ENCODE measurements at places on chromosomes 16 and 17.
A peak's percentile ranks its signal among the peaks of the same experiment; 100 is the strongest.

- DNase-seq = peak; percentile 21
Measured at GRCh38 chr17:59266745-59267144, 46.4 kb downstream of the GDPD1 start.

DNA sequence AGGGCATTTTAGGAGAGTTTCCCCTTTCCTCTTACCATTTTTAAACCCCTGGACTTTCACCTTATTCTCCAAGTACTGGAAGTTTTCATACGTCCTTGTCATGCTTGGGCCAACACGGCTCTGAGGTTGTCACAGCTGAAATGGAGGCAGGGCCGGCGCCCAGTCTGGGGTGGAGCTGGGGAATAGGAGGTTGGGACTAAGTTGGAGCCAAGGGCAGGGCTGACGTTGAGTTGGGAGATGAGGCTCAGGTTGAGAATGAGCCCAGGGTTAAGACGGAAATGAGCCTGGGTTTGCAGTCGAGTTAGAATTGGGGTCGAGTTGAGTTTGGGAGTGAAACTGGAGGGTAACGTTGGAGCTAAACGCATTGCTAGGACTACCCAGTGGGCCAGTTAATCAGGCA is 1.3 kb downstream of the CLEC10A start:
- no peak for DNase-seq

DNA sequence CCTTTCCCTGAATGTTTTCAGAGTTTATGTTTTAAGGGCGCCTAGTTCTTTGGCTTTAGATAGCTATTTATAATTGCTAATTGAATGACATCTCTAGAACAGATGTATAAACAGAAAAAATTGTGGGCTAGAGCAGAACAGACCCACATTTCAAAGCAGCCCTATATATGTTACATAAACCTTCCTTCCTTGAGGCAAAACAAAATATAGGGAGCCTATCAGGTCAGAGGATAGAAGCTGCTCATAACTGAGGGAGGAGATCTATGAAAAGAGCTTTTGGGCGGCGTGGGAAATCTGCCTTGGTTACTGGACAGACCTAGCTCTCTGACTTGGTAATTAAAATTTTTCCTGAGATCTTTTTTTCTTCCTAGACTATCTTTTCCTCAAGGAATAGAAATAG is 68.4 kb downstream of the SPAG9 start:
- DNase-seq = peak; percentile 60

- no peak for DNase-seq
Measured at GRCh38 chr17:33109336-33110072, 117.9 kb downstream of the SPACA3 start.

DNA sequence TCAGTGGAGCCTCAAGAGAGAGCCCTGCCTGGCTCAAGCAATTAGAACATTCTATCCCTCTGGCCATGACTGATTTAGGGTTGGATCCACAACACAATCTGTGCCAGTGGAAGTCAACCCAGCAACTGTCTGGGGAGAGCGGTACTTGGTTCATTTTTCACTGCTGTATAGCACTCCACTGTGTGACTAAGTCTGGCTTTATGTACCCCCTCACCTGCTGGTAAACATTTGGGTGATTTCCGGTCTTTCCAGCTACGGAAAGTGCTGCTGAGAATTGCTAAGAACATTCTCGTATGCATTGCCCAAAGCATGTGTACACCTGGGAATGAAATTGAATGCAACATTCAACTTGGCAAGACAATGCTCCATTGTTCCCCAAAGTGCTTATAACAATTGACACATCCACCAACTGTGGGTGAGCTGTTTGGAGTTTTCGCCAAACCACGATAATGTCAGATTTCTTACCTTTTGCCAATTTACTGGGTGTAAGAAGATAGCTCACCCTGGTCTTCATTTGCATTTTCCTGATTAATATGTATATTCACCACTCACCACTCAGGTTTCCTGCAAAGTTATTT is 63.5 kb upstream of the MED9 start:
- DNase-seq = no peak

DNA sequence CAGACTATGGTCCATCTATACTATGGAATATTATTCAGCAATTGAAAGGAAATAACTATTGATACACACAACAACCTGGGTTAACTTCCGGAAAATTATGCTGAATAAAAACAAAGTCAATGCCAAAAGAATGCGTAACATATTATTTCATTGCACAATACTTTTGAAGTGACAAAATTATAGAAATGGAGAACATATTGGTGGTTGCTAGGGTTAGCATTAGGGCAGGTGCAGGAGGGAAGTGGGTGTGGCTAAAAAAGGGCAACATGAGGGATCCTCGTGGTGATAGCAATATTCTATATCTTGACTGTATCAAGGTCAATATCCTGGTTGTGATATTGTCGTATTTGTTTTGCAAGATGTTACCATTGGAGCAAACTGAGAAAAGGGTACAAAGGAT is 34.9 kb downstream of the PIK3R5 start:
- no peak for DNase-seq

- DNase-seq = no peak
Measured at GRCh38 chr17:77233635-77234334, 93.0 kb downstream of the SEC14L1 start.

GRCh38 chr17:39069114-39069756 is 82.2 kb downstream of the PLXDC1 start:
- peak; percentile 21 for DNase-seq

DNA sequence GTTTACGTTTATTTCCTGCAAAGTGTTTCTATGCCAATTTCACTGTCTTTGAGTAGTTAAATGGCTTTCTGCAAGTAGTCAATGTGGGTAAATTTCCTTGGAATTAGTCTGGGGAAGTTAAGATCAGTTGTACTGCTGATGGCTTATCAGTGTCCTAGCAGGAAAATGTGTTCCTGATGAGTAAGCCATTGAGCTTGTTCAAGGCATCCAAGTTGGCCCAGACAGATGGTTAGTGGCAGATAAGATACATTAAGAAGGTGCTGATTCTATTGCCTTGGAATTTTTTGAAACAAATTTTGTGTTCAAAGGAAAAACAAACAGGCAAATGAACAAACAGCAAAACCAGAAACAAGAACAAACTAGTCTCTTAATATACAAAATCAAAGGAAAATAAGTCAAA is 258.4 kb downstream of the MAP2K6 start:
- no peak for DNase-seq

DNA sequence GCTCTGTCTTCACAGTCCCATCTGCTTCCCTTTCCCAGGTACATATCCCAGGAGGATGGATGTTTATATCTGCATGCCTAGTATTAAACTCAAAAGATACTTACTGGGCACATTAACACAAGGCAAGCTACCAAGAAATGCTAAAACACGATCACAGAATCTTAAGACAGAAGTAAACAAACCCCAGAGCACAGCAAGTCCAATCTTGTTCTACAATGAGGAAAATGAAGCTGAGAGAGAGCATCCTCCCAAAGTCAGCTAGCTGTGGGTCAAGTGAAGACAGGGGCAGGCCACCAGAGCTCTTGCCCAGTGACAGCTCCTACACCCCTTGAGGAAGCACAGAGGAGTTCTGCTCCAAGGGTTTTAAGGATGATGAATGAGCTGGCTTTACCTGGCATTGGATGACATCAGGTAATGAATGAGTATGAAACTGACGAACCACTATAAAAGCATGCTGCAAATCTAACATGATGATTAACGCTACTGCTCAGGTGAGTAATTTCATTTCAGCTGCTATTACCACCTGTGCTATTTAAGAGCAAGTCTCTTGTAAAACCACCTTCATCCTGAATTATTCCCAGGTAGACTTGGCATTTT is 20.3 kb downstream of the XPO6 start:
- no peak for DNase-seq

- no peak for DNase-seq
Measured at GRCh38 chr17:27218041-27218440, 75.9 kb upstream of the WSB1 start.

DNA sequence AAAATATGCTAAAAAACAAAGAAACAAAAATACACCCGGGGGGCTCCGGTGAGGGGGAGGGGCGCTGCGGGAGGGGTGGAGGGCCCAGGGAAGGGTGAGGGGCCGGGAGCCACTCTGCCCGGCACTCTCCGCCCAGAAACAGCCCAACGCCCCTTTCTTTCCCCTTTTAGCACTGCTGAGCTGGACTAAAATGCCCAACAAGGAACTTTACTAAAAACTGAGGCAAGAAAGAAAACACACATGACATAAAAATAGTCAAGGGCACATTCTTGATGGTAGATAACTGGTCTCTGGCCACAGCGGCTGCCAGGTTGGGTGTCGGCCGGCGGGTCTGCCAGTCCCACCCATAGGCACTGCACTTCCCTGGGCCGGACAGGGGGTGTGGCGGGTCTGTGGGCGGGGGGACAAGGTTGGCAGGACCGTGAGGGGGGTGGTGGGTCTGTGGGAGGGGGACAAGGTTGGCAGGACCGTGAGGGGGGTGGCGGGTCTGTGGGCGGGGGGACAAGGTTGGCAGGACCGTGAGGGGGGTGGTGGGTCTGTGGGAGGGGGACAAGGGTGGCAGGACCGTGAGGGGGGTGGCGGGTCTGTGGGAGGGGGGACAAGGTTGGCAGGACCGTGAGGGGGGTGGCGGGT is 20.9 kb downstream of the METRNL start:
- DNase-seq = no peak

DNA sequence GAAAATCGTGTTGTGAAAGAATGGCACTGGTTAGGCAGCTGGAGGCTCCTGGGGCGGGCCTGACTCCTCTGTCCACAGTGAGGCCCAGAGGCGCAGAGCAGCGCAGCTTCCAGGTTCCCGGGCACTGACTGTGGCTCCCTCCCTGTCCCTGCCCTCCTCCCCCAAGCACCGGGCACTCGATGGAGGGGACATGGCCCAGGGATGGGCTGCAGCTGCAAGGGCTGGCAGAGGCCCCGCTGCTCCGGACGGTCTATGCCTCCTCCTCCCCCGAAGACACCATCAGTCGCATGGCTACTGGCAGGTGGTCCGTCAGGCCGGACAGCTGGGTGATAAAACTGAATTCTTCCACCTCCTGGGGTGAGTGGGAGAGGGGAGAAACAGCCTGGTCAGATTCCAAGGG is 50.1 kb downstream of the PRMT7 start:
- no peak for DNase-seq

GRCh38 chr16:86337581-86338402 is 172.5 kb upstream of the FOXF1 start:
- peak; percentile 20 for DNase-seq

- no peak for DNase-seq
Measured at GRCh38 chr16:22736791-22737190, 77.2 kb upstream of the HS3ST2 start.

- no peak for DNase-seq
Measured at GRCh38 chr16:13421726-13422125, 498.2 kb upstream of the ERCC4 start.

DNA sequence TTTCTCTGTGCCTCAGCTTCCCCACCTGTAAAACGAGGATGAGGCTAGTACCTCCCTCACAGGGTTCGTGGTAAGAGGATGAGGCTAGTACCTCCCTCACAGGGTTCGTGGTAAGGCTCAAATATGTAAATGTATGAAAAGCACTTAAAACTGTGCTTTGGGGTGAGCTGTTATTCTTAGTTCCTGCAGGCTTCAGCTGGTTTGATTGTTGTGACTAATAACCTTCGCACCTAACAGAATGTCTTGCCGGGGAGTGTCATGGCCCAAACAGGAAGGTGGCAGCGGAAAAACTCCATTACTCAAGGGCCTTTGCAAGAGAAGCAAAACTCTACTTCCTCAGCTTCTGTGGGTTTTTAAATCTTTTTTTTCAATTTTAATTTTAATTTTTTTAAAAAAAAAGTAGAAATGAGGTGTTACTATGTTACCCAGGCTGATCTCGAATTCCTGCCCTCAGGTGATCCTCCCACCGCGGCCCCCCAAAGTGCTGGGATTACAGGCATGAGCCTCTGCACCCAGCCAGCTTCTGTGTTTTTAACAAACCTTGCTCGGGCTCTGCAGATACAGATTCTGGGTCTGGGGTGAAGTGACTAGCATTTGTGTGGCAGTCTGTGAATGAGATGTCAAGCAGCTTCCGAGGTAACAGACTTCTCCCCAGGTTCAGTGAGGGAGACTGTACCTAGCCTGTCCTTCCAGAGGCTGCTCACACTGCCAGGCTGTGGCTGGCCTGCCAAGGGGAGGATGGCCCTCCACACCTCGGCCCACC is 103.0 kb downstream of the RAB11FIP4 start:
- DNase-seq = no peak

DNA sequence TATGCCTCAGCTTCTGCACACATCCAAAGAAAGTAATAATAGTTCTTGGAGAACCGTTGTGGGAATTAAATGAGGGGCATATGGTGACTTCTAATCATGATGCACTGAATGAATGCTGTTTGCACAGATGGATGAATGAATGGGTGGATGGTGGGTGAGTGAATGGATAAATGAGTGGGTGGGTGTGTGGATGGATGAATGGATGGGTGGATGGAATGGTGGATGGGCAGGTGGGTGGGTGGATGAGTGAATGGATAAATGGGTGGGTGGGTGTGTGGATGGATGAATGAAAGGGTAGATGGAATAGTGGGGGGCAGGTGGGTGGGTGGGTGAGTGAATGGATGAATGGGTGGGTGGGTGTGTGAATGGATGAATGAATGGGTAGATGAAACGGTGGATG is 44.9 kb upstream of the FOXF1 start:
- no peak for DNase-seq

DNA sequence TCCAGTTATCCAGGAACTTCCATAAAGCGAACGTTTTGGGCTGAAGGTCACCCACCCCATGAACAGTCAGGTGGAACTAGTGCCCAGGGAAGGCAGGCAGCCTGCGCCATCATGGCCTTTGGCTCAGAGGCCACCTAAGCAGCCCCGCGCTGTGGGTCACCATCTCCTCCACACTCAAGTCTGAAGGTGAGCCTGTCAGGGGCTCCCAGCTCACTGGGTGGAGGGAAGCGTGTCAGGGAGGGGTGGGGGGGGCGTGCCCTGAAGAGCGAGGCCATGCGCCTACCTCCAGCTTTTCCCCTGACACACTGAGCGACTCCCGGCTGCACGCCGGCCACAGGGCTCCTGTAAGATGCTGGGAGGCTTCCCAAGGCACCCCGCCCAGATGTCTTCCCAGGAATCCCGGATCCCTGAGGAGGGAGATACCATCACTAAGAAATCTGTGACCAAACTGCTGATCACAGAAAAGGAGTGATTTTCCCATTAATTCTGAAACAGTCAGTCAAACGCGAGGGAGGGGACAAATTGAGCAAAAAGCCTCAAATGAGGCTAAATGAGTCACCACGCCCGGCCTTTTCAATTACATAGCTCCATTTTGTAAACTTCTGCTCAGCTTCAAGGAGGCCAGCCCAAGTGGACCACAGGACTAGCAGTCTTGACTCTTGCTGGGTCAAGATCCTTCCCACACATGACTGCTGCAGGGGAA is 26.5 kb upstream of the SLC25A19 start:
- DNase-seq = no peak

- no peak for DNase-seq
Measured at GRCh38 chr17:46106966-46107644, 86.1 kb downstream of the KANSL1 start.

GRCh38 chr17:9389111-9389527 is 186.5 kb downstream of the STX8 start:
- DNase-seq = no peak

- no peak for DNase-seq
Measured at GRCh38 chr17:5813357-5813756, 229.0 kb upstream of the NLRP1 start.

GRCh38 chr17:65047941-65048340 is 8.6 kb downstream of the GNA13 start:
- no peak for DNase-seq

- no peak for DNase-seq
Measured at GRCh38 chr17:7204336-7204735, 15.3 kb downstream of the DLG4 start.

Measured in HAP-1 (cell line).